ENCODE measurements at places on chromosomes 12 and 14. TPM values are rescaled to one million over a fixed set of nuclear protein-coding genes. Genes with fewer than 3 reads are reported as not detected.

- H3K27ac ChIP-seq: no peak overlapping the region
- no peaks in the 10 kb centered on the region for H3K27me3 ChIP-seq
- H3K4me3 ChIP-seq: no peak overlapping the region
- H3K36me3 ChIP-seq: no peaks in the 10 kb centered on the region
Observed at GRCh38 chr12:96233939-96234461, 39.8 kb downstream of the ELK3 start.

- DNase-seq: no peak
- no peaks in the 10 kb centered on the region for H3K27me3 ChIP-seq
- no peak overlapping the region for H3K27ac ChIP-seq
Observed at GRCh38 chr12:50573271-50573670, 68.5 kb downstream of the DIP2B start.

DNA sequence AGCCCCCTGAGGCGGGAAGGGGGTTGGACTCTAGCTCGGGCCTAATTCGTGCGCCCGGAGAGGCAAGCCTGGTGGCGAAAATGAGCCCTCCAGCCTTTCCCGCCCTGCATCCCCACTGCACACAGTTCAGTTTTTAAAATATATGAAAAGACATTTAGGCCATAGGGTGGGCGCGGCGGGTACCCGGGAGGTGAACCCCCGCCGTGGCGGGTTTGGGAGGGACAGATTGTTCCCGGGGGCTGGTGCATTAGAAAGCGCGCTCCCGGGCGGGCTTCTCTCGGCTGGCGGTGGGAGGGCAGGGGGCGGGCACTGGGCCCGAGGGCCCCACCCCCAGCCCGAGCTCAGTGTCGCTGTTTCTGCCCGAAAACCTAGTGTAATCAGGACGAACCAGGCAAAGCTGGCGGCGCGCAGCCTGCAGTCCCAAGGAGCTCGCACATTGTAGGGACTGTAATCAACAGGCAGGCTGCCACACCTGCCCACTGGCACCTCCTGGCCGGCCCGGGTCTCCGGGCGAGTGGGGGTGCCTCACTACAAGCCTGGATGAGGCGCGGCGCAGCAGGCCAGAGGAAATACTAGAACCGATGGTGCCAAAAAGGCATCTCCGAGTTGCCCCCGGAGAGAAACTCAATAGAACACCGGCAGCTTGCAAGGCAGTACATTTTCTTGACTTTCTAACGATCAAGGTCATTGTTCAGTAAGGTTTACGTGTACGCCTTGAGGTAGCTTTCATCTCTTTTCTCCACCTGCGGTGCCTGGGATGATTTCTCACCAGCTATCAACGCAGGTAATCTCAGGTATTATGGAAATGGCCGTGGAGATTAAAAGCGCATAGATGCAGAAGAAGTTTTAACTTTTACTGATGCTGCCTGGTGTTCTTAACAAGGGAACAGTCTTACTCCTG is 764 bp upstream of the SPTB start:
- no peaks in the 10 kb centered on the region for H3K36me3 ChIP-seq
- no peak for DNase-seq
- H3K27me3 ChIP-seq: no peaks in the 10 kb centered on the region
- H3K27ac ChIP-seq: no peak overlapping the region
- peaks cover 3% of the 10 kb centered on the region for H3K4me1 ChIP-seq
- peak overlapping the region; percentile 56 for H3K4me3 ChIP-seq

GRCh38 chr12:122090759-122091515 is 12.4 kb downstream of the MLXIP start:
- no peak overlapping the region for H3K27ac ChIP-seq
- no peak overlapping the region for H3K4me3 ChIP-seq
- H3K36me3 ChIP-seq: no peaks in the 10 kb centered on the region
- H3K4me1 ChIP-seq: peaks cover 4% of the 10 kb centered on the region

The LIN7A gene
- total RNA-seq: 17.8 TPM

Measured in H1 (cell line).